ENCODE measurements at places on chromosomes 7 and 10.

GRCh38 chr10:131886237-131886636 is 14.6 kb upstream of the PPP2R2D start:
- no peak for DNase-seq

DNA sequence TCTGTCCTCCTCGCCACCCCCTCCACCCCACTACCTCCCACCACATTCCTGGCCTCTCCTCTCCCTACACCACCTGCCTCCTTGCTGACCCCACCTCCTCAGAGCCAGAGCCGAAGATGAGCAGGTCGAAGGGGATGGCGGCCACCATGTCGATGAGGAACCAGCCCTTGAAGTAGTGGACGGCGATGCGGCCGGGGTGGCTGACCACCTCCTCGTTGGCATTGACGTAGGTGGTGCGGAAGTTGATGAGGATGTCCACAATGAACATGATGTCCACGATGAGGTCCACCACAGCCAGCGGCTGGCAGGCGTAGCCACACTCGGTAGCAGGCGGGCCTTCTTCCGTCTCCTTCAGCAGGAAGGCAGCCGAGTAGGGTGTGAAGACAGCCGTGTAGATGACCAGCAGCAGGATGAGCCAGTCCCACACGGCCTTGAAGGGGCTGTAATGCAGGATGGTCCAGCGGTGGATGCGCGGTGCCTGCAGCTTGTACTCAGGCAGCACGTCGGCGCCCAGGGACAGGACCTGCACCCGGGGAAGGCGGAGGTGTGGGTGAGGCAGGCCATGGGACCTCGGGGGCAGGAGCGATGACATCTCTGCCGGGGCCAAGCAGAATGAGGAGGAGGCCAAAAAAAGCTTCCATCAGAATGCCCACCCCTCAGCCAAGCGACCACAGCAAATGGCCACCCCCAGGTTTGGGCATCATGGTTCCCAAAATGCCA is 25.6 kb downstream of the KCNH2 start:
- DNase-seq: no peak

DNA sequence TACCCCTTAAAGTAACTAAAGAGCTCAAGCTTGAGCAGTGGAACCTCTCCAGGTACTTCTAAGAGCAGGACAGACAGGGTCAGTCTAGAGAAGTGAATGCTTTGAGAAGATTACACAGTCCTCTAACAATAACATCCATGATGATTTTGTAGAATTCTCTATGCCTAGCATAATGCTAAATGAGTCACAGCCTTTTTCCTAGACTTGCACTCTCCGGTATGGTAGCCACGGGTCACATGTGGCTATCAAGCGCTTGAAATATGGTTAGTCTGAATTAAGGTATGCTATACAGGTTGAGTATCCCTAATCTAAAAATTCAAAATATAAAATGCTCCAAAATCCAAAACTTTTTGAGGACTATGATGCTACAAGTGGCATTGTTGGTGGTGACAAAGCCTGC is 166.6 kb upstream of the MKLN1 start:
- no peak for DNase-seq

DNA sequence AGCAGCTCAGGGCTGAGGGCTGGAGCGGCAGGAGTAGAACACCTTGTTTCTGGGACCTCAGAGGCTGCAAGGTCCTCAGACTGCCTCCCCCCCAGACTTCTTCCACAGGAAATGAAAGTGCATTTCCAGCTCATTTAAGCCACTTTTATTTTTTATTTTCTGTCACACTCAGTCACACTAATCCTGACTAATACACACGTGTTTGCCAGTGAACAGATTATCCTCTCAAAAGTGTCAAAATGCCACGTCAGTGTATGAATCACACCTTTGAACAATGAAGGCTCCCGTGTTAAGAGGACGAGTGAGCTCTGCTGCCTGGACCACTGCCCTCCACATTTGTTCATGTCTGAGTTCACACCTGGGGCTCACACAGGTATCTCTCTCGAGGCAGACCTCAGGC is 488.5 kb downstream of the DNAJB6 start:
- no peak for DNase-seq

- no peak for DNase-seq
Measured at GRCh38 chr7:82257118-82257695, 186.4 kb downstream of the CACNA2D1 start.

- DNase-seq: no peak
Measured at GRCh38 chr7:51230723-51231122, 85.9 kb downstream of the COBL start.

GRCh38 chr7:5574770-5575269 is 151.2 kb upstream of the TNRC18 start:
- no peak for DNase-seq

DNA sequence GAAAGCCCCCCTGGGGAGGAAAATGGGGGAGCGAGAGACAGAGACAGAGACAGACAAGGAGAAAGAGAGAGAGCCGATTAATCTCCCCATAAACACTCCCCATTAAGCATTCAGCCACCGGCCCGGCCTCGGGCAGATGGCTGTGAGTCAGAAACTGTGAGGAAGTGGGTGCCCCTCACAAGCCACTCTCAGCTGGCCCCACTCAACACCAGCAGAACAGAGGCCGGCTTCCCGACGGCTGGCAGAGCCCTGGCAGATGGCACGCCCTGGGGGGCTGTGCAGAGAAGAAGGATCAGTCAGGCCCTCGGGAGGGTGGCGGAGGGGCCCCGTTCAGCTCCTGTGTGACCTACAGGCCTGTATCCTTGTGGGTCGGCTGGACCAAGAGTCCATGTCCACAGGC is 41.2 kb downstream of the CAMK2B start:
- DNase-seq: peak; percentile 36
